Heart left ventricle (tissue), 16 donors: ENCODE measurements at places on chromosomes 2 and 18. TPM values are rescaled to one million over a fixed set of nuclear protein-coding genes. Genes with fewer than 3 reads are reported as not detected.
A peak's percentile ranks its signal among the peaks of the same experiment; 100 is the strongest.

- DNase-seq, result no peak
Measured at GRCh38 chr2:239114119-239114581, 266.3 kb downstream of the TWIST2 start.

GRCh38 chr18:13359210-13359609, 140.7 kb downstream of the LDLRAD4 start:
- DNase-seq, result no peak

- peak; percentile 83 for DNase-seq
Measured at GRCh38 chr2:85539361-85540132, 579 bp downstream of the MAT2A start.

DNA sequence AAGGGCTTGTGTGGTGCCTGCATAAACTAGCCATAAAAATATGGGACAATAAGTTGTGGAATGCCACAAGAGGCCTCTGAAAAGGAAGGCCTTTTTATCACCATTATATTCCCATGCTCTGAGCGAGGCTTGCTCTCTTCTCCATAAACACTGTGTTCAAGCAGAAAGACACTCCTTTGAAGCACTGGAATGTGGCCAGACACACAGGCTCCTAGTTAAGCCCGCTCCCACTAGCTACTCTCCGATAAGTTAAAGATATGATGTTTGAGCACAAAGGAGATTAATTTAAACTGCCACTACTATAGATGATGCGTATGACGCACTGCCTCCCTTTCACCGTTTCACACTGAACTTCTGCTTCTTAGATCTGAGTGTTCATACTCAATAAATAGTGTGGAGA, 188.7 kb upstream of the TWIST2 start:
- DNase-seq, result no peak

GRCh38 chr2:135960656-135961551, 24.5 kb downstream of the DARS1 start:
- DNase-seq, result no peak

Gene GALNT5
- total RNA-seq, result 0.73 TPM

Gene DES
- 15,705 TPM for total RNA-seq

GRCh38 chr2:79952616-79953015, 351.9 kb downstream of the LRRTM1 start:
- no peak for DNase-seq

Gene UBXN2A
- 16.9 TPM for total RNA-seq

- DNase-seq, result no peak
Measured at GRCh38 chr2:27829791-27830190, 58.3 kb downstream of the MRPL33 start.

DNA sequence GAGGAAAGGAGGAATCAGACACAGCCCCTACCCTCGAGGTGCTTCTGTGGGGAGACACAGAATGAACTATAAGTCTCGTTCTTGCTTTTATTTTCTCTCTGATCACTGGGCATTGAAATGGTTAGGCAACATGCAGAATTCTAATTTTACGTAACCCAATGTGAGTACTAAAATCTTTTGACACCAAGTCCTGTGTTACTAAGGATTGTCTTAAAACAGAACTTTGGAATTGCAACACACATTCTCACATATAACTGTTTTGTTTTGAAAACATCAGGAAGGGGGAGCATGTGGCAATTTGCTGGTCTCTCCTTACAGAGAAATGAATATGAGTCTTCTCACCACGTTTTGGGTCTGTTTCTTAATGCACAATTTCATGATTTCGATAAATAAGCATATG, 23.6 kb upstream of the SULT1C4 start:
- DNase-seq, result no peak
